Lower lobe of right lung (tissue), 2 donors: ENCODE measurements at places on chromosomes 3 and 15. TPM values are rescaled to one million over a fixed set of nuclear protein-coding genes. Genes with fewer than 3 reads are reported as not detected.

ADAMTS9 gene
- 11.7 TPM for total RNA-seq

DNA sequence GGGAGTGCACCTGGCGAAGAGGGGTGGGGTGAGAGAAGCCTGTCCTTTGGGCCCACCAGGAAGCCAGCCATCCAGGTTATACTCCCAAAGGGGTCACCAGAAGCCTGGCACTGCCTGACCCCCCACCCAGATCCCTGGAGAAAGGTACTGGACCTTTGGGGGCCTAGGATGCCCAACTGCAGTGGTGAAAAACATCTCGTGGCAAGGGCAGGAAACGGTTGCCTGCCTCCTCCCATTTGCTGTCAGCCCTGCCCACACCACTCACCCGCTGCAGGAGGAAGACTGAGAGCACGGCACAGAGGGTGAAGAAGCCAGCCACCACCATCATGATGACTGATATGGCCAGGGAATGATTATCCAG is 2.2 kb upstream of the ULK3 start:
- H3K36me3 ChIP-seq: peaks cover 56% of the 10 kb centered on the region
- DNase-seq: no peak
- H3K4me1 ChIP-seq: peaks cover 18% of the 10 kb centered on the region

DNA sequence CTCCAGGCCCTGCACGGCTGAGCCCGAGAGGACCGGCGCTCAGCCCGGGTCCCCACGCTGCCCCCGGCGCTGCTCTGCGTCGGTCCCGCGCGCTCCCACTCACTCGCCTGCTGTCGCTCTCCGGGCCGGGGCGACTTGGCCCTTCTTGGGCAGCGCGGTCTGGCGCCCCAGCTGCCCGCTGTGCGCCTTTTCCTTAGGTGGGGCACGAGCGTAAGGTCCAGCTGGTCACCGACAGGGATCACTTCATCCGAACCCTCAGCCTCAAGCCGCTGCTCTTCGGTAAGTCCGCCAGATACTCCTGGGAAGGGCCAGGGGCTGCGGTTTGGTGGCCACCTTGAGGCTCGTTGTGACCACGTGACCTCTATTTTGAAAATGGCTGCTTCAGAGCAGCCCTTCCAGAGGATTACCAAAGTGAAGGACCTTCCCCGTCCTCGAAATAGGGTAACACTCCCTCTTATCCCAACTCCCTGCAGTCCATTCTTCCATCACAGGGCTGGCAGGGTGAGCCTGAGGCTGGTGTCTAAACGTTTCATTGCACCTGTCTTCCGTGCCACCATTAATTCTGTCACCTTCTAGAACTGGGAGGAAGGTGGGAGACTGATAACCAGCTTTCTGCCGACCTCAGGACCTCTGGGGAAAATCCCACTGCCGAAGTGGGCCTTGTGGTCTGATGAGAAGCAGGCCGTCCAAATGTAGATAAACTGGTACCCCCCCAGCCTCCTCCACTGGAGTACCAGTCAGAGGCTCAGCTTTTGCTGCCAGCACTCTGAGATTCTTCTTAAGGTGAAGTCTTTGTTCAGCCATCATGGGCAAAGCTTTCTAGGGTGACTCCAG is 812 bp downstream of the P4HTM start:
- DNase-seq: no peak
- H3K27me3 ChIP-seq: no peaks in the 10 kb centered on the region
- H3K4me3 ChIP-seq: peak overlapping the region; percentile 83
- peaks cover 29% of the 10 kb centered on the region for H3K4me1 ChIP-seq
- peak overlapping the region; percentile 88 for H3K27ac ChIP-seq
- H3K36me3 ChIP-seq: peaks cover 12% of the 10 kb centered on the region

DNA sequence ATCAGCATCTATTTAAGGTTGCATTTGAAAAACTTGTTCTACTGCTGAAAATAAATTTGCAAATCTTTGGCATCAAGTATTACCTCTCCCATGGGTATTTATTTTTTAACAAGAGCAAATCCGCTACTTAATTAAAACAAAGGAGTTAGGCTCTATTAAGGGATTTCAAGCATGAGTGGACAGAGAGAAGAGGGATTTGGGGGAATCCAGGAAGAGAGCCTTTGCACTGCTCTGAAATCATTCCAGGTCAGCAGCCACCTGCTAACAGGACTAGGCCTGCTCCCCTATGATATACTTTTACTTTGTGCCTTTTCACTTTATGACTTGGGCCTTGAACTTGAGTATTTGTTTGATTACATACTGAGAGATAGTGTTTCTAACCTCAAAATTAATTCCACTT is 57.1 kb downstream of the IQCH start:
- no peaks in the 10 kb centered on the region for H3K4me1 ChIP-seq
- no peaks in the 10 kb centered on the region for H3K36me3 ChIP-seq
- no peak overlapping the region for H3K27ac ChIP-seq
- no peak for DNase-seq

DNA sequence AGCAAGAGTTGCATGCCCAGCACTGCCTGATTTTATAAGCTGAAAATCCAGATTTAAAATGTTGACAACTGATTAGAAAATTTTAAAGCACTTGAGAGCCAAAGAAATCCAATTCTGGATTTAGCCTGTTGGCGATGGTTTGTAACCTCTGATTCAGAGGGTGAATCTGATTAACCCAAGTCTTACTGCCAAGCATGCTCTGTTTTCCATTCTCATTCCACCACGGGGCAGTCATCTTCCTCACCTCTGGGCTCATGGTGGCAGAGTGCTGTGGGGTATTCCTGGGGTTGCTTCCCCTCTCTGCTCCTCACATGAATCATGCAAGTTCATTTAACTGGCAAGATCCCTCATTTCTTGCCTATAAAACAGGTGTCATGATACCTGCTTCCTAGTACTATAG is 342.2 kb downstream of the EPHB1 start:
- no peaks in the 10 kb centered on the region for H3K36me3 ChIP-seq
- no peak overlapping the region for H3K4me3 ChIP-seq
- H3K4me1 ChIP-seq: no peaks in the 10 kb centered on the region
- no peaks in the 10 kb centered on the region for H3K27me3 ChIP-seq

DNA sequence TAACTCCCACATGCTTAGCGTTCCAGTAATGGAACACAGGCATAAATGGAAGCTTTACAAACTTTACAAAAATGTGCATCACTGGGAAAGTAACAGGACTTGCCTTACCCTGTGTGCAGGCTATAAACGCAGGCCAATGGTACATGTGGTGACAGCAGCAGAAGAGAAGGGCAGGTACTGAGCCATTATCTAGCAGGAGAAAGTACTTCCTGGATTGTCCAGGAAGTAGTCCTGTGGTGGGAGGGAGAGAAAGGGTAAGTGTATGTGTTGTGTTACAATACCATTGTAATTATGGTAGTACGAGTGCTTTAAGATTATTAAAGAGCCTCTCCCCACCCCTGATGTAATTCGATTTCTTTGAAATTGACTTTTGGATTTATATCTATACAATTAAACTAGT is 5.3 kb downstream of the ATP1B3 start:
- H3K4me3 ChIP-seq: no peak overlapping the region
- H3K27ac ChIP-seq: no peak overlapping the region
- DNase-seq: no peak
- H3K4me1 ChIP-seq: peaks cover 28% of the 10 kb centered on the region

GRCh38 chr3:157336252-157337009 is 100.2 kb upstream of the PTX3 start:
- no peaks in the 10 kb centered on the region for H3K27me3 ChIP-seq
- no peak for DNase-seq
- no peaks in the 10 kb centered on the region for H3K4me1 ChIP-seq
- no peaks in the 10 kb centered on the region for H3K36me3 ChIP-seq
- H3K27ac ChIP-seq: no peak overlapping the region

DNA sequence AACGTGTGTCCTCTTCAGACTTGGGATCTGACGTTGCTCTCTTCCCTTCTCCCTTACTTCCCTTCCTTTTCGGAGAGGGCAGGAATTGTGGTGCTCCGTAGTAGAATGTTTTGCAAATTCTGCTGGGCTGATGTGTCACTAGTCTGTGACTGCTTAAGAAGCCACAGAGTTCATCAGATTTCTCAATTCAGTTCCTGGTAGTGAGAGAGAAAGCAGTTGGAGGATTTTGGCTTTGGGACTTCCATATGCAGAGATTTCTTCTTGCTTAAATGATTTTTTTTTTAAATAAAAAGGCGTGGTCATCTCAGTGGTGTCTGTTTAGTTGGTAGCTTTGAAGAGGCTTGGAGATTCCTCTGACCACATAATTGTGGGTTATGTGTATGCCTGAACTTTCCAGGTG is 10.1 kb downstream of the CEMIP start:
- no peak overlapping the region for H3K27ac ChIP-seq
- no peak overlapping the region for H3K4me3 ChIP-seq
- H3K4me1 ChIP-seq: no peaks in the 10 kb centered on the region
- no peak for DNase-seq
- no peaks in the 10 kb centered on the region for H3K27me3 ChIP-seq
- H3K36me3 ChIP-seq: peaks cover 3% of the 10 kb centered on the region

- no peaks in the 10 kb centered on the region for H3K27me3 ChIP-seq
- no peaks in the 10 kb centered on the region for H3K36me3 ChIP-seq
- H3K4me3 ChIP-seq: no peak overlapping the region
- no peak overlapping the region for H3K27ac ChIP-seq
- H3K4me1 ChIP-seq: no peaks in the 10 kb centered on the region
Measured at GRCh38 chr3:39541917-39542329, 74.4 kb downstream of the MOBP start.

- H3K36me3 ChIP-seq: no peaks in the 10 kb centered on the region
- H3K27me3 ChIP-seq: no peaks in the 10 kb centered on the region
- H3K27ac ChIP-seq: no peak overlapping the region
- DNase-seq: no peak
- H3K4me1 ChIP-seq: no peaks in the 10 kb centered on the region
Measured at GRCh38 chr3:17355591-17355990, 386.8 kb downstream of the TBC1D5 start.

LRRC31 gene
- 1.1 TPM for total RNA-seq

GRCh38 chr15:38514601-38515000 is 50.0 kb downstream of the RASGRP1 start:
- no peak for DNase-seq
- H3K27me3 ChIP-seq: no peaks in the 10 kb centered on the region
- H3K4me3 ChIP-seq: no peak overlapping the region
- no peaks in the 10 kb centered on the region for H3K4me1 ChIP-seq
- no peak overlapping the region for H3K27ac ChIP-seq
- peaks cover 4% of the 10 kb centered on the region for H3K36me3 ChIP-seq

DNA sequence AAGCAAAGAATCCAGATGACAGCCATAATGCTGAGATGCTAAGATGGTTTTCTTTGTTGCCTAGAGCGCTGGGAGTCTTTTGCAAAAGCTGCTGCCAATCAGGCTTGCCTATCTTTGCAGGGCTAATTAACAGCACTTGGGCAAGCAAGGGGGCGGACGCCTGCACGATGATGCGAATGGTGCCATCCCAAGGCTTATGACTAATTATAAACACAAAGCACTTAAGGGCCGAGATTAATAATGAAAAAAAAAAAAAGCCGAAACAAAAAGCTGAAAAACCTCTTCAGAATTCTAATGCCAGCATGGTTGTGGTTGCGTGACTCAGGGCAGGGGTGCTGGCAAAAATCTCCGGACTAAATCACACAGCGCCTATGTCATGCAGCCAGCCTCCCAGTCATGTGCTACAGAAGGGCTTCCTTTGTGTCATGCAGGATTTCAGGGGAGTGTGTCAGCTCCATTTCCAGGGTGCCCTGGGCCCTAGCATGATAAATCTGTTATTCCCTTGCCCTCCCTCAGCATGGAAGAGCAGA is 185.0 kb upstream of the ANKRD28 start:
- H3K4me1 ChIP-seq: peaks cover 6% of the 10 kb centered on the region
- DNase-seq: no peak
- no peak overlapping the region for H3K4me3 ChIP-seq
- no peaks in the 10 kb centered on the region for H3K27me3 ChIP-seq
- no peaks in the 10 kb centered on the region for H3K36me3 ChIP-seq

DNA sequence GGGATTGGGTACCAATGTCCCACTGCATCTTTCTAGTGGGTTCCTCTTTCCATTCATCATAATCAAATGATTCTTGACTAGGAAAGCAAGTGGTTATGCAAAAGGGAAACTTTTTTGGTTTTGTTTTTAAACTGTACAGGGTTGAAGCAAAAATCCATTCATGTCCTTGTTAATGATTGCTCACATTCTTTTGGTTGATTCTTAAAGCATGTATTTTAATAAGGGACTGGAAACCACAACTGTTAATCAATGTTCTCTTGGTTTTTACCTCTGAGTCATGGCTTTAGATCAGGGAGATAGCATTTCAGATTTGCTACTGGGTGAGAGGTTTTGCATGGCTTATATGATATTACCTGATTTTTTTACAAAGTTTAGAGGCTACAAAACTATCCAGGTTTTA is 371.7 kb upstream of the RGMA start:
- no peaks in the 10 kb centered on the region for H3K4me1 ChIP-seq
- H3K4me3 ChIP-seq: no peak overlapping the region
- no peak overlapping the region for H3K27ac ChIP-seq
- DNase-seq: no peak
- no peaks in the 10 kb centered on the region for H3K27me3 ChIP-seq

GRCh38 chr3:196268284-196269163 is 19.0 kb downstream of the PCYT1A start:
- H3K27me3 ChIP-seq: no peaks in the 10 kb centered on the region
- DNase-seq: no peak
- H3K27ac ChIP-seq: no peak overlapping the region
- no peak overlapping the region for H3K4me3 ChIP-seq
- H3K36me3 ChIP-seq: peaks cover 85% of the 10 kb centered on the region
- peaks cover 10% of the 10 kb centered on the region for H3K4me1 ChIP-seq

DNA sequence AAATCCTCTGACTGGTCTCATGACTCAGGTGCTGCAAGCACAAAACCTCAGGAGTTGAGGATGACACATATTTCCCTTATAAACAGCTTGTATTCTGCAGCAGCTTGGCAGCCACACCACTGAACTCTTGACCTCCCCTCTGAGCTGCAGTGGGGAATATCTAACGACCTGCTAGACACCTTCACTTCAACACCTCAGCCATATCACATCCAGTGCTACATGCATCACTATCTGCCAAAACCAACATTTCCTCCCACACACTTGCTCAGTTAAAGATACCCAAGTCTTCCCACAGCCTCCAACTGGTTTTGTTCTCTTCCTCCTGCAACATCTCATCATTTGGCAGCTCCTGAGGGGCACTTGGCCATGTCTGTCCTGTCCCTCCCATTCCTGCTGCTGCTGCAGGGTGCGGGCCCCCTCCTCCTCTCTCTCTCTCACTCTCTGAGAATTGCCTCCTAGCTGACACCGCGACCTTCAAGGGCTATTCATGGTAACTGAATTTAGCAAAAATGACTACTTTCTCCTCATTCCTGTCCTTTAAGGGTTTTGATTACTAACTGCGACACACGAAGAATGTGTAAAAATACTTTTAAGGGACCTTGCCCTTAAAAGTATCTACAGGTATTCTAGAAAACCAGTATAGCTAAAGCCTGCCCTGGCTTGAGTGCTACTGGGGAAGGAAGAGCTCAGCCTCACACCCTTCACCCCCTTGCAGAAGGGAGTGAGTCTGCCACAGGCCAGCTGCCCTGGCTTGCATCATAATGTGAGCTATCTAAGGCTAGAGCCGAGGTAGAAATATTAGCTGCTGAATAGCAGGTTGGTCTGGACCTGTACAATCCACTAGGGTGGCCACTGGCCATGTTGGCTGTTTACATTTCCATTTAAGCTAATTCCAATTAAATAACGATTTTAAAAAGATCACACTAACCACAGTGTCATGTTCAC is 5.0 kb upstream of the CCR9 start:
- DNase-seq: no peak
- H3K4me1 ChIP-seq: no peaks in the 10 kb centered on the region
- H3K4me3 ChIP-seq: no peak overlapping the region
- no peaks in the 10 kb centered on the region for H3K36me3 ChIP-seq

GRCh38 chr3:43349716-43350115 is 63.4 kb downstream of the SNRK start:
- H3K4me3 ChIP-seq: no peak overlapping the region
- no peaks in the 10 kb centered on the region for H3K27me3 ChIP-seq
- no peak for DNase-seq
- H3K27ac ChIP-seq: no peak overlapping the region

TIGIT gene
- total RNA-seq: 1.7 TPM

GDPGP1 gene
- 13.1 TPM for total RNA-seq

PIK3CB gene
- total RNA-seq: 44.6 TPM

HDC gene
- 4.8 TPM for total RNA-seq

GOLGA8G gene
- total RNA-seq: not detected
